CD4-positive, alpha-beta memory T cell (primary cell): ENCODE measurements at places on chromosomes 11 and 22. TPM values are rescaled to one million over a fixed set of nuclear protein-coding genes. Genes with fewer than 3 reads are reported as not detected.
A peak's percentile ranks its signal among the peaks of the same experiment; 100 is the strongest.

GRCh38 chr11:120147950-120148270, 10.0 kb upstream of the TRIM29 start:
- no peak for DNase-seq

DNA sequence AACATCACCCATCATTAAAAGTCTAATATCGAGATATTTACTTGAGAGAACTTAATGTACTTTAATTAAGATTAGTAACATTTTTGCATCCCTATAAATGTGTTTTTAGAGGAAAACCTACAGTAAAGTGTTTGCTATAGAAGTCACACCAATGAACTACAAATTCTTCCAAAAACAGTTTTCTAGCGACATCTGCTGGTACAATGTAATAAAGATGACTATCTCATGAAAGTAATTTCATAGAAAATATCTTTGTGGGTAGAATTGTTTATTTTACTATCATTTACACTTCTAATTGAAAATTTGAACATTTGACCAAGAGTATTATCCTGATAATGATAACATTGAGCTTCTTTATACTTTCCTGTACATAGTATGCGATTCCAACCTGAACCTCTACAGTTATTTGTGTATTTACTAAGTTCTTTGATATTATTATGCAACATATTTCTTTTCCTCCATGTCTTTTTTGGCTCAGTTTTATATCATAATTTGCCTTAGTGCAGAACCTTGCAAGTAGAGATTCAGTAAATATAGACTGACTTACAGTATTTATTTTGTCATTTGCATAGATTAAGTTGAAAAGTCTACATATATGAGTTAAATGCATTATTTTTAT, 252.7 kb downstream of the TMEM135 start:
- peak; percentile 54 for DNase-seq

DNA sequence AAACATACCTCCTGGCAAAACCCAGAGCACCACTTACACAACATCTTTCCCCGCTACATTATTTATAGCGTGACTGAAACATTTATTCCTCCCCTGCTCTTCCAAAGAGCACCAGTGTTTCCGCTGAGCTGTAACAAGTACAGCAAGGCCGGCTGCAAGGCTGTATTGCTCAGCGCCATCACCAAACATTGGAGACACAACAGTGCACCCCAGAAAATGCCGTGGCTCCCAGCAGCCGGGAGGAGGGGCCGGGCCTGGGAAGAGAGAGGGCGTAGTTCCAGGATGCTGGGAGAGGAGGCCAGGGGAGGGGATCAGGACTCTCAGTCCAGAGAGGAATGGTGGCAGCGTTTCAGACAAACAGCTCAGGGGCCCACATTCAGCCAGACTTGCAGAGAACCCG, 133.2 kb downstream of the DSCAML1 start:
- DNase-seq: no peak

- DNase-seq: no peak
These were observed 44.0 kb downstream of the LIF start for GRCh38 chr22:30202531-30203006.

- DNase-seq: no peak
These were observed 186.6 kb upstream of the BDNF start for GRCh38 chr11:27886857-27887256.

- no peak for DNase-seq
These were observed 21.5 kb downstream of the KCTD21 start for GRCh38 chr11:78166855-78167469.

- no peak for DNase-seq
These were observed 14.8 kb upstream of the TMEM216 start for GRCh38 chr11:61377461-61378160.

- no peak for DNase-seq
These were observed 10.5 kb upstream of the CHRM1 start for GRCh38 chr11:62931499-62932278.

GRCh38 chr11:86459682-86460460, 85.2 kb downstream of the CCDC81 start:
- no peak for DNase-seq

GRCh38 chr11:66268952-66269905, 790 bp downstream of the RAB1B start:
- no peak for DNase-seq

- DNase-seq: peak; percentile 71
These were observed 9.0 kb downstream of the NEAT1 start for GRCh38 chr11:65431451-65432099.

DNA sequence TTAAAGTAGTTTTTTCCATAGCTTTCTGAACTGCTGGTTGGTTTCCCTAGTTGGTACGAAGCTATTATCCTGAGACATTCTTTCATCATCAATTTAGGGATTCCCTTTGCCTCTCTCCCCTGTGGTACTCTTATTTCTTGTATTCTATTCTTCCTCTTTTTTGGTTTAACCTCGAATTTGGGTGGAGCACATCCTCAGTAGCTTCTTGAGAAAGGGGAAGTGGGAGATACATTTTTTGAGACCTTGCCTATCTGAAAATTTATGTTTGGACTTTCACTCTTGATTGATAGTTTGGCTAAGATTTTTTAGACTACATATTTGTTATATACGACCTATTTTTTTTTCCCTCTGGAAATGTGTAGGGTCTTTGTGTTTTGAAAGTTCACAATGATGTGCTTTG, 121.7 kb upstream of the ZBED5 start:
- DNase-seq: no peak

Gene KRTAP5-2
- total RNA-seq: not detected

Gene MYEOV
- total RNA-seq: not detected

Gene GGT5
- total RNA-seq: not detected

Gene VSIG10L2
- total RNA-seq: not detected

Gene LARGE1
- total RNA-seq: 1.1 TPM

Gene TMPRSS13
- 3.7 TPM for total RNA-seq

Gene KCNJ4
- total RNA-seq: not detected

Gene SLCO2B1
- total RNA-seq: 2.4 TPM

Gene ELF5
- total RNA-seq: not detected
